ENCODE measurements at places on chromosomes 4 and X.
A peak's percentile ranks its signal among the peaks of the same experiment; 100 is the strongest.

DNA sequence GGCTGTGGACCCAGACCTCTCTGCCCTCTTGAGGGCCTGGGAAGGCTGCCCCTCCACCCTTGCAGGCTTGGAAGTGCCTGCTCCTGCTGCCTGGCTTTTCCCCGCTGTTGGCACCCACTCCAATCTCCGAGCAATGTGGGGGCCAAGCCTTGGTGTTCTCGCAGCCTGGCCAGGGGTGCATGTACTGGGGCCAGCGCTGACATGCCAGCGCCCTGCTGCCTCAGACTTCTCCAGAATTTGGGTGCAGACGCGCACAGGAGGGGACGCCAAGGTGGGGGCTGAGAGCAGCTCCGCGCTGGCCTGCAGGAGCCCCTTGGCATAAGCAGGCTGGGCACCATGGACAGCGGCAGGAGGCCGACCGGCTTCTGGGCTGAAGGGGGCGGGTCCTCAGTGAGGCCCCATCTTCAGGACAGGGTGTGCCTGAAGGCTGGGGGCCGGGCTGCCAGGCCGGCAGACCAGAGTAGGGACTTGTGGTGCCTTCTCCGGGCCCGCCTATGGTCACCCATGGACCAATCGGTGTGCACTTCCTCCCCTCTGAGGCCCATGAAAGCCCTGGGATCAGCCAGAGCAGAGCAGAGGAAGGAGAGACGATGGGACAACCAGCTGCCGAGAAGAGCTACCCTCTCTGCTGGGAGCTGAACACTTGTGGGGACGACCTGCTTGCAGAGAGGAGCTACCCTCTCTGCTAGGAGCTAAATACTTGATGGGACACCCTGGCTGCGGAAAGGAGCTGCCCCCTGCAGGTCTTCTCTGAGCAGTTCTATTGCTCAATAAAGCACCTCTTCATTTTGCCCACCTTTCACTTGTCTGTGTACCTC lies 118.3 kb downstream of the DNAAF6 start:
- peak; percentile 3 for DNase-seq

GRCh38 chrX:135543924-135544323 lies 23.5 kb downstream of the INTS6L start:
- DNase-seq, result peak; percentile 47

DNA sequence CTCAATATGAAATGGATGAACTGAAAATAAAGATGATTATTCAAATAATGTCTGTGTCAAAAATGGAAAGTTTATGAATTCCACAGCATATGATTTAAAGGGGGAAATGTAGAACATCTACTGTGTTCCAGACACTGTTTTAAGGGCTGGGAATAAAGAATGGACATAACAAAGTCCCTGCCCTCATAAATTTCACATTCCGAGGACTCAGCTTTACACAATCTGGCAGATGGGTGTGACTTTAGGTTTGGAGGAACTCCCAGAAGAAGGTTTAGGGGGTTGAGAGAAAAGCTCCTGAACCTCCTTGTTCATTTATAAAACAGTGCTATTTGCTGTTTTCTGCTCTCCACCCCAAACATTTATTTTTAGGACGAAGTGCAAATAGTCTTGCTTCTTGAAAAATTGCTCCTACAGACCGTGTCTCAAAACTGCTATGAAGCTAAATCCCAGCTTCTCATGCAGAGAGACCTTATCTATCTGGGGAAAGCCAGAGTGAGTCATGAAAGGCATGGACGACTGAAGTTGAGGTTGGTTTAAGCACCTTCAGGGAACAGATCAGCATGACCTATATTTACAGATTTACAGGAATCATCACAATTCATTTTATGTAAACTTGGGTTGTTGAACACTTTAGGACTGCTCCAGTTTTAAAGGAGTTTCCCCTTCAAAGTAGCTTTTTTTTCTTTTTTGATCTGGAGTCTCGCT lies 184.3 kb downstream of the HS6ST2 start:
- no peak for DNase-seq

- no peak for DNase-seq
Measured at GRCh38 chr4:186058253-186058979, 10.5 kb upstream of the TLR3 start.

DNA sequence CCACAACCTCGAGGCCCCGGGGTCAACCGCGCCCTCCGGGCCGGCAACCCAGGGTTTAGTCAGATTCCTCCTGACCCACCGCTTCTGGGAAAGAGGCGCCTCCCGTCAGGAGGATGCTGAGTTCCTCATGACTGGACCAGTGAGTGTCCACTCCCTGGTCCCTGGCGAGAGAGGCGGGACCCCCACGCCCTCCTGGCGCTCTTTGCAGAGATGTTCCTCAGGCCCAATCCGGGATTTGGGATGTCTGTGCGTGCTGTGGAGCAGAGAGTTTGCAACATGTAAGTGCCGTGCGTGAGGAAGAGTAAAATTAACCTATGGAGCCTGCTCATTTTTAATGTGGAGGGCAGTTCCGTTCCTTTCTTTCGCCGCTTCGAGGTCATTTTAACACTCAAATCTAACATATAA lies 824 bp upstream of the UGDH start:
- peak; percentile 16 for DNase-seq

GRCh38 chr4:27027428-27027827 lies 166.8 kb downstream of the STIM2 start:
- no peak for DNase-seq

DNA sequence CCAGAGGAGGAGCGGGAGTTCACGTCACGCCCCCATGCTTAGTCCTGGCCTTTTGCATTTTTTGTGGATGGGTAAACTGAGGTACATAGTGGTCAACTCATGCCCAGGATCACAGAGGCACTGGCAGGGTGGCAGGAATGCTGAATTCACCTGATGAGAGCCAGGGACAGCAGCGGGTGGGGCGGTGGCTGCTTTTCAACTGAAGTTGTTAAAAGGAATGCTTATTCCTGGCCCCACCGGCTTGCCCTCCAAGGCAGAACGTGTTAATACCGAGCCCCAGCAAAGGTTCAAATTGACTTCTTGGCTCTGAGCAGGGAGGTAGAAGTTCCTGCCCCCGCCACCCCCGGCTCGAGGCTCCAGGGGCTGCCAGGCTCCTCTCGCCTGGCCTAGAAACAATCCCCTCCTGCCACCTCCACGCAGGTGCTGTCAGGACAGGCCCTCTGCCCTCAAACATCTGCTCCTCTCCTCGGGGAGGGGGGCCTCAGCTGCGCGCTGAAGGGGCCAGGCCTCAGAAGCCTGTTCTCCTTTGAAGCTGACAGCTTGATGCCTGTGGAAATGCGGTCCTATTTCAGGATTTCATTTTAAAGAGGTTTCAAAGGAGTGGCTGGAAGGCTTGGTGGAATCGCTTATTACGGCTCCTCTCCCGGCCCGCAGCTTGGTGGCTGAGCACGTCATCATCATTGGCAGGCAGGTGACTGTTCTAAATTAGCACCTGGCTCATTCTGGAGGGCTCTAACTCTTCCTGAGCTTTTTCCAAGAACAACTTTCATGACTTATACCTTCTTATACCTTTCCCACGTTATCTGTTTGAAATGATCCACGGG lies 93.0 kb downstream of the PHKA2 start:
- DNase-seq, result no peak

DNA sequence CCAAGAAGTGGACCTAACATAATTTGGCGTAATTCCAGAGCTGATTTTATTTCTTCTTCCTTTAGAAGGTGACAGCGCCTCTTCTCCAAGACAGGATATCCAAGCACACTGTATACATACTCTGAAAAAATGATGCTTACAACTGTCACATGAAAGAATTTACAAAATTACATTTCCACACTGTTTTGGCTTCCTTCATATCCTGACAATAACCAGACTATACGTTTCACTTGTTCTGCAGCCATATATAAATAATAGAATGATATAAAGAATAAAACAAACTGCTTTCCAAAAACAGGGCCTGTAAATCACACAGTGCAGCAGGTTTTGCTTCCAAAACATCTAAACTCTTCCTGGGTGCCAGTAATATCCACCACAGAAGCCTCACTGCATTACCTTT lies 141.6 kb downstream of the FBXO8 start:
- no peak for DNase-seq

GRCh38 chrX:132671229-132671641 lies 182.4 kb upstream of the MBNL3 start:
- no peak for DNase-seq

DNA sequence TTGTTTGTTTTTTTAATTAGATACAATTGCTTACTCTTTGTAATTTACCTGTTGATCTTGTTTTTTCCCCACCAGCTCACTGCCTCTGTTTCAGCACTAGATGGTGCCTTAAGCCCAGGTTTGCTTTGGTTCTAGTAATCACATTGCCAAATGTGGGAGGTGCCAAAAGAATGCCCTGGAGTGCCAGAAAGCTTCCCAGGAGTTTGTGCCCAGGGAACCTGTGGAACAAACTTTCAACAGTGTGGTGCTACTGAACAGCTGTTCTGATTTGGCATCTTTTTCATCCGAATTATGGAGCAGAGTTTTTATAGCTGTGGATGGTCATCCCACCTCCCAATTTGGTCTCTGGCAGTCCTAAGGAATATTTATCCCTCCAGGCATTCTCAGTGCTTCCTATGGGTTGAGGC lies 1000.7 kb downstream of the STIM2 start:
- peak; percentile 10 for DNase-seq

GRCh38 chrX:110081740-110082139 lies 78.8 kb downstream of the TMEM164 start:
- no peak for DNase-seq

DNA sequence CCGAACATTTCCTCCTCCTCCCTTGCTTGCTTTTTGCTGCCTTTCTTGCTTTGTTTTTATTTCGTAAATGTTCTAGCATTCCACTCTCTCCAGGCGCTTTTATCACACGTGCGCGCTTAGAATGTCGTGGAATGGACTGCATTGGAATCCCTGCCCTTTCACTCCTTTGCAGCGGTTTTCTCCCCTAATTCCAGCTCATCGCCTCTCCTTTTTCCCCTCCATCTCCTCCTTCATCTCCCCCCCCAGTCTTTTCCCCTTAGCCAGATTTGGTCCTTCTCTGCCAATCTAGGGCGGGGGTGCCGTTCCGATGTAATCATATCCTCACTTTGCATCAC lies 579 bp downstream of the OGT start:
- DNase-seq, result no peak

- DNase-seq, result peak; percentile 20
Measured at GRCh38 chr4:189090174-189090814, 850.4 kb upstream of the FRG1 start.

DNA sequence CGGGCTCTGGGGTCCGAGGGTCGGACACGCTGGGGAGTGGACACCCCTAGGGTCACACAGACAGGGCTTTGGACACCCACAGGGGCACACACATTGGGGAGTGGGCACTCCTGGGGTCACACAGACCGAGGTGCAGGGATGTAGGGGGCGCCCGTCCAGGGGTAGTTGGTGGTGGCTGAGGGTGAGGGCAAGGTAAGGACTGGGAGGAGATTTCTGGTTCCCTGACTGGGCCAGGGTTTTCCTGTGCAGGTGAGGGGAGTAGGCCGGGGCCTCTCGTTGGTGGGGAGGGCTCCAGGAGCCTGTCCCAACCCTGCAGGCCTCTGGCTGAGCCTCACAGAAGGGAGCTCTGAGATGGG lies 21.9 kb upstream of the WDR45 start:
- no peak for DNase-seq

GRCh38 chr4:37438564-37439279 lies 194.2 kb downstream of the NWD2 start:
- DNase-seq, result no peak

- no peak for DNase-seq
Measured at GRCh38 chr4:5157791-5158770, 106.8 kb downstream of the STK32B start.

- no peak for DNase-seq
Measured at GRCh38 chr4:140213116-140213515, 59.1 kb upstream of the MAML3 start.

- DNase-seq, result no peak
Measured at GRCh38 chr4:116438417-116438816, 647.0 kb downstream of the TRAM1L1 start.

DNA sequence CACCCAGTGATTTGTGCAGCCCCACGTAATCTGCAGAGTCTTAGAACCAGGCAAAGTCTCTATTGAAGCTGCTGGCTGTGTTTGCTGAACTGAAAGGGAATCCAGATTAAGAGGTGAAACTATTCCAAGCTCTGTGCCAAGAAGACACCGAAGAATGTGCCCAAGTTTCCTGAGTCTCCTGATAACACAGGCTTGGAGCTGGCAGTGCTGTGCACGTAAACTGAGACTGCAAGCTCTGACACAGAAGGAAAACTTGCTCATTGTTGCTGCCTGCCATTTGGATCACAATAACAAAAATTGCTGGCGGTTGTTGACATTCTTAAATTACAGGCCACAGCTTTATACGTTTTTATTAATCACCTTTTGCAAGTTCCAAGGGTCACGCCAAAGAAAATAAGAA lies 60.2 kb upstream of the VCX3B start:
- no peak for DNase-seq
